ENCODE measurements at places on chromosomes 12 and 14.

- DNase-seq = no peak
Measured at GRCh38 chr12:45977620-45978019, 12.8 kb downstream of the SCAF11 start.

GRCh38 chr12:124484067-124484466 lies 83.3 kb downstream of the NCOR2 start:
- no peak for DNase-seq

DNA sequence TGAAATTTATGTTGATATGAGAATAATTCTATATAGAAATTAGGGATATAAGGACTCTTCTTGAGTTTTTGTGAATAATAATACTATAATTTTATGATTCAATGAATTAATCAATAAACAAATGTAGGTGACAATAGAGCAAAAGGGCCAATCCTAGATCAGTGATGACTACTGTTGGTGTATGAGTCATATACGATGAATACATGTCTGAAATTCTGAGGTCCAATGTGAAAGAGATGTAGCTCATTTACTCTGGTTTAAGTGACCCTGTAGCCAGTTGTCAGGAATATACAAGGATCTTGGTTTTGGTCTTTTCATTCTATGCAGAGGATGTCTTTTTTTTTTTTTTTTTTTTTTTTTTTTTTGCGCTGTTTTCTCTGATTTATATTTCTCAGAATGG lies 72.1 kb upstream of the RTL1 start:
- no peak for DNase-seq

GRCh38 chr14:75983019-75983358 lies 1.2 kb upstream of the TGFB3 start:
- DNase-seq = no peak

- DNase-seq = no peak
Measured at GRCh38 chr12:49201595-49202295, 12.9 kb upstream of the TUBA1A start.

DNA sequence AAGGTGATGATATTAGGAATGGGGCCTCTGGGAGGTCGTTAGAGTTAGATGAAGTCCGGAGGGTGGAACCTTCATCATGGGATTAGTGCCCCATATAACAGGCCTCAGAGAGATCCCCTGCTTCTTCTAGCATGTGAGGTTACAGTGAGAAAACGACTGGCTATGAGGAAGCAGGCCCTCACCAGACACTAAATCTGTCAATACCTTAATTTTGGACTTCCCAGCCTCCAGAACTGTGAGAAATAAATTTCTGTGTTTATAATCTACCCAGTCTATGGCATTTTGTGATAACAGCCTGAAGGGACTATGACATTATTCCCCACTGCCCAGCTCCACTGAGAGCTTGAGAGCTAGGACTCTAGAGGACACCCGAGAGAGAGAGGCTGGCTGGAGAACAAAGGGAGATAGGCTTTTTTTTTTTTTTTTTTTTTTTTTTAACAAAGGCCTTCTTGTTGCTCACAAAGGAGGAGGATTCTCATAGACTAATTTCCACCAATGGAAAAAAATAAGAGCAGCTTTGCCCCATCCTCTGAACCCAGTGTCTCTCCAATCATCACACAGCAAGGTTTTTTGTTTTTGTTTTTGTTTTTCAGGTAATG lies 87.8 kb upstream of the EEA1 start:
- DNase-seq = no peak
